Caco-2 (cell line): ENCODE measurements at places on chromosomes 4 and X.

DNA sequence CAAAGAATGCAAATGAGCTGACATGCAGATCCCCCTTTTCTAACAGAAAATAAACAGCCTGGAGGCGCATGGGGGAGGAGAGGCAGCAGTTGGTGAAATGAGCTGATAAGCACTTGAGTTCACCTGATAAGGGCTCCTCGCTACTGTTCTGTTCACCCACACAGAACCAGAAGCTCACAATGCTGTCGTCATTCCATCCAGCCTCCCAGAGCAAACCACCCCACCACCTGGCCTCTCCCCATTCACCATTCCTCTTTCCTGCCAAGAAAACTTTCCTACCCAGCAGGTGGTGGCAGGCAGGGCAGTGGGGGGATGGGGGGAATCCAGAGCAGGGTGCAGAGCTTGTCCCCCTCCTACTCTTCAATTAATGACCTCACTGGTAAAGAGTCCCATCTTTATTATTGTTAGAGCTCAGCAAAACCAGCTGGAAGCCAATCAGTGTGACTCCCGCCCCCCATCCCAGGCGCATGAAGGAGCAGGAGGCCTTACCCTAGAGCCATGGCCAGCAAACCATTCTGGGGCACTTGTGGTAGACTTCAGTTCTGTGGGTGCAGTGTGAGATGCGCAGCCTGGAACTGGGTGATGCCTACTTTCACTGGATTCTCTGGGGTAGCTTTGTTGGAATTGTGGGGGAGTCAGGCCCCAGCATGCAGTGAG lies 350.3 kb downstream of the ZIC3 start:
- DNase-seq, result no peak

- DNase-seq, result no peak
Observed at GRCh38 chrX:1182211-1182610, 30.2 kb downstream of the CRLF2 start.

GRCh38 chrX:72307646-72308051 lies 1.9 kb upstream of the CITED1 start:
- no peak for DNase-seq

- DNase-seq, result no peak
Observed at GRCh38 chr4:67892253-67892652, 8.5 kb upstream of the TMPRSS11D start.
